ENCODE measurements at places on chromosomes 11 and 22.

DNA sequence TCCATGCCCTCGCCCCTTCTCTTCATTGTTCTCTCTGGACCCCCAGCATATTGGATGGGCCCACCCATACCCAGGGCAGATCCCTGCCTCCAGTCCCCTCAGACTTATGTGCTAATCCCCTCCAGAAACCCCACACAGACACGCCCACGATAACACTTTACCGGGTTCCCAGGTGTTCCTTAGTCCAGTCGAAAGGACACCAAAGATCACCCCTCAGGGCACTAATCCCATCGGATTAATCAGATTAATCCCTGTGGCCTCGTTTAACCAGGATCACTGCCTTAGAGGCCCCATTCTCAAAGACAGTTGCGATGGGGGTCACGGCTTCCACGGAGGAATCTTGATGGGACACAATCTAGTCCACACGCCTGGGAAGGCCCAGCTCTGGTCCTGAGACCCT is 80.8 kb downstream of the SHANK2 start:
- DNase-seq = no peak

DNA sequence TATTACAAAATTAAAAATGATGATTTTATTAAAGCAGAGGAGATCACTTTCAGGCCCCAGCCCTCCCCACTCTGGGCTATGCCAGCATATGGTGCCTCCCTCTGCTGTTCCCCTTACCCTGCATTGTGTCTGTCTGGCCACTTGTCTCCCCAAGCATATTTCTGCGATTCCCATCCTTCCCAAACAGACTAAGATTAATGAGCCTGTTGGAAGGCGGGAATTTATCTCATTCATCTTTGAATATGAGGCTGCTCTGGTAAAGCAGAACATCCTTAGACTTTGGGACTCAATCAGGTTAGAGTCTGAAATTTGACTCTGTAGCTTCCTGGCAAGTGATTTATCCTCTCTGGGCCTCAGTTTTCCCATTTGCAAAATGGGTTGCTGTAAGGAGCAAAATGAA is 25.7 kb downstream of the AMPD3 start:
- DNase-seq = no peak

DNA sequence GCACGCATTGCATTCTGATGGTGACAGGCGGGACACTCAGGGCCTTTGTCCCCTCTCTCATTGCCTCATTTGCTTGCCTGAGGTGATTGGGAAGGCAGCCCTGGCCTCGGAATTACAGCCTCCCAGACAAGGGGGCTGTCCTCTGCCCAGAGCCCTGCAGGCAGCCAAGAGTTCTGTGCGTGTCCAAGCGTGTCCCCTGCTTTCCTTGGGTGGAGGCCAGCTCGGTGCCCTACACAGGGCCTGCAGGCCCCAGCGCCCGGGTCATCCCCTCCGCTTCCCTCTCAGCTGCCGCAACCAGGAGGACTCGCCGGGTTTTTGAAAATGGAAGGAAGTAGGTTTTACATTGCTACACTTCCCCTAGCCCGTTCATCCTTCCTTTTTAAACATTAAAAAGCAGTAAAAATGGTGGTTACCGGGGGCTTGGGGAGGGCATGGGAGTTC is 1.9 kb downstream of the GRAMD4 start:
- DNase-seq = no peak

DNA sequence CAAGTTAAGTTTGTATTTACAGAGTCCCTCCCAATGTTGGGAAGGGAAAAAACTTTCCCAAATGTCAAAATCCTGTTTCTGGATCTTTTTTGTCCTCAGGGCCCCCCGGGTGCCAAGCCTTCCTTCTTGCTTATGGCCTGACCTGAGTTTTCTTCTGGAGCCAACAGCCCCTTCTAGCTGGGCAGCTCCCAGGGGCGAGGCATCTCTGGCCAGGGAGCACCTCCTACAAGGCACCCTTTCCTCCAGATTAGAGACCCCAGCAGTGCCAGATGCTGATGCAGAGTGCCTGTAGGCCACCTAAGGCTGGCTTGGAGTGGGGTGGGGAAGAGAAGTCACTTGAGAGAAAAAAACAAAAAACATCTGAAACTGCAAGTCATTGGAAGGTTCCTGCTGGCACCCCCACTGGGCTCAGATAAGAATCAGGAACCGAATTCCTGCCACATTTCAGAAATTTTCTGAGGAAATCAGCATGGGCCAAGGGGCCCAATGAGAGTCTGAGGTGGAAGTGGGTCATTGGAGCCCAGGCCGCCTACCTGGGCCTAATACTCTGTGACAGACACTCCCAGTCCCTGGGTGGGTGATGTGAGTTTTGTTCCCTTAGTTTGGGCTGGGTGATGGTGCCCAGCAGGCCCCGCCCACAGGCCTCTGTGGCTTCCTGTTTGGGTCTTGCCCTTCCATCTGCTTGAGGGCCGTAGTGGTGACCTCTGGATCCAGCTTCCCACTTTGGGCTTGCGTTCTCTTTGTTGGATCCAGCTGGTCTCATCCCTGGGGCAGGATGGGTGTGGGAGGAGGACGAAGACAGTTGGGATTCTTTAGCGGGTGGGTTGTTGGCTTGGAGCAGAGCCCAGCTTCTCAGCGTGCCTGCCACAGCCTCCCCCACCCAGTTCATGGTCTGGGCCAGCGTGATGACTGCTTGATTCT is 40.6 kb downstream of the PARVA start:
- DNase-seq = no peak

DNA sequence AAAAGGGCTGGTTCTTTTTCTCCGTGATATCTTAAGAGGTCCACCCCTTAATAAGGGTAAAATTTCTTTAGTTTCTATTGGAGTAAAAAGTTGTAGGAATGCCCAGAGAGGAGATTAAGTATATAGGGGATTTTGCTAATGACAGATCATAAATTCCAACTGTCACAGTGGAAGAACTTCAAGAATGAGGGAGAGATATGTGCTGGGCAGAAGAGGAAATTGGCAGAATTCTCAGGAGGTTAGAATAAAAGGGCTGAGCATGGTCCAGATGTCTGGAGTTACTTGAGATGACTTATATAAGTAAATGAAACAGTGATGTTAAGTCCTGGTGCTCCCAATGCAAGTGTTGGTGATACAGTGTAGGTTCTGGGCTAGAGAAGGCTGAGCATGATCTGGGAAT is 417.6 kb upstream of the ARHGAP42 start:
- no peak for DNase-seq

DNA sequence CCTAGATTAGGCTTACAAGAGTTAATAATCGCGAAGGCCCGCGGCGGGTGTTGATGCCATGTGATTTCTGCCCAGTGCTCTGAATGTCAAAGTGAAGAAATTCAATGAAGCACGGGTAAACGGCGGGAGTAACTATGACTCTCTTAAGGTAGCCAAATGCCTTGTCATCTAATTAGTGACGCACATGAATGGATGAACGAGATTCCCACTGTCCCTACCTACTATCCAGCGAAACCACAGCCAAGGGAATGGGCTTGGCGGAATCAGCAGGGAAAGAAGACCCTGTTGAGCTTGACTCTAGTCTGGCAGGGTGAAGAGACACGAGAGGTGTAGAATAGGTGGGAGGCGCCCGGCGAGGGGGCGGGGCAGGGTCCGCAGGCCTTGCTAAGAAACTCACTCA is 65.5 kb downstream of the AAMDC start:
- DNase-seq = no peak

GRCh38 chr11:16610738-16611388 is 127.6 kb upstream of the C11orf58 start:
- DNase-seq = no peak
